ENCODE measurements at places on chromosomes 5 and 9.

DNA sequence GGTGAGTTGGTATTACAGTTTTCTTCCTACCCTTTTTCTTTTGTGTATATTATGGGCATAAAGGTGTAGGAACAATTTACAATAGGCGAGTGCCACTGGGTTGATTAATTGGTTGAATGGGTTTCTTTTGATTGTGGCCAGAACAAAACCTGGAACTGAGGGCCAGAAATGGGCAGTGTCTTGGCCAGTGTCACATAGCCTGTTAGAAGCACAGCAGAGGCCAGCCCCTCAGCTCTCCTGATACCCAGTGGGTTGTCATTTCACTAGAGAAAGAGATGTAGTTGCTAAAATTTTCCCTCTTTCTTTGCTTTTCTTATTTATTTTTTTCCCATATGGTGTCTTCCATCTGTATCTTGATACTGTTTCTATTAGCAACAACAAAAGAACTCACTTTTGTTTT is 38.8 kb upstream of the SEMA6A start:
- DNase-seq: no peak

GRCh38 chr9:36691671-36692070 is 119.0 kb downstream of the MELK start:
- no peak for DNase-seq

- DNase-seq: no peak
Measured at GRCh38 chr9:73548201-73548600, 396.5 kb downstream of the ANXA1 start.

DNA sequence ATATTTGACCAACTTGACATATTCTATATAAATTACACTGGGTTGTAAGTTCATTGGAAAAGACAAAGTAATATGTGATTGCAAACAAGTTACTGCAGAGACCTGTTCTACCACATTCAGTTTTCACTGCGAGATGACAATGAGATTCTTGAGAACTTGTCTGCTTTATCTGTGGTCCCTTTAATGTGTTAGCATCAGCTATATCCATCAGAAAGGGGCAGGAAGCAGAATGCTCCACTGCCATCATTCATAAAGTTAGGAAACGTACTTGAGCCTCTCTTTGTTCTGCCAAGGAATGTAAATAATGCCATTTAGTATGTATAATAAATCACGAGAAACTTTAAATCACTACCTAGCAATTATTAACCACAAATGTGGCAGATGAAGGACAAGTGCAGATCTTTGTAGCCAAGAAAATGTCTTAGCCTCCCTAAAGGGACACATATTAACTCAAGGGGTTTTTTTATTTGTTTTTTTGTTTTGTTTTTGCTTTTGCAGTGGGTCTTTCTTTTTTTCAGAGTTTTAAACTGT is 59.4 kb downstream of the GIN1 start:
- DNase-seq: no peak

DNA sequence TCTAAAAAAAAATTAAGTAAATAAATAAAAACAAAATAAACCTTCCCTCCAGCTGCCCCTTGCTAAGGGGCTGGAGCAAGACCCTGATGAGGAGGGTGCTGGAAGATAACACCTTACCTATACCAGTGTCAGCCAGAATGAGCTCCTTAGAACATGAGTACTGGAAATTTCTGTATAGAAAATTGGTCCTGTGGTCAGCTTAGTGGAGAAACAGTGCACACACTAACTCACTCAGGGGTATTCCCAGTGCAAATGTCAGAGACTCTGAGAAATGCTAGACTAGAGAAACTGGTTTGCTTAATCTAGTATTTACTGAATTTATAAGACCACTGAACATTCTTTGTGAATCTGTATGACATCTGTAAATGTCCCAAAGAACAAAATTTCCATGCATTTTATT is 62.1 kb upstream of the CTXN3 start:
- no peak for DNase-seq

DNA sequence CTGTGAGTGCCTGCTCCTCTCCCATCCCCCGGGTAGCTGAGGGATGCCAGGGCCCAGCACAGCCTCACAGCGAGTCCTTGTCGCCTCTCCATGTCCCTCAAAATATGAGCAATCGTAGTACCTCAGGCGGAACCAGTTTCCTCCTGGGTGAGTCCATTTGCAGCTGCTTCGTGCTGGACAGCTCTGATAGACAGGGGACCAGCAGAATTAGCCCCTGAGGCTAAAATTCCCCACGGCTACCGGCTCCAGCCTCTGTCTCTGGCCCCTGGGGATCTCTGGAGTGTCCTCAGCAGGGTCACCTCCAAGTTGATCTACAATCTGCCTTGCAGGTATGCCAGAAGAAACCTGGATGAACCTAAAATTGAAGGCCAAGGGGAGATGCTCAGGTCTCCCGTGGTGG is 115.8 kb upstream of the FBXL7 start:
- DNase-seq: no peak

DNA sequence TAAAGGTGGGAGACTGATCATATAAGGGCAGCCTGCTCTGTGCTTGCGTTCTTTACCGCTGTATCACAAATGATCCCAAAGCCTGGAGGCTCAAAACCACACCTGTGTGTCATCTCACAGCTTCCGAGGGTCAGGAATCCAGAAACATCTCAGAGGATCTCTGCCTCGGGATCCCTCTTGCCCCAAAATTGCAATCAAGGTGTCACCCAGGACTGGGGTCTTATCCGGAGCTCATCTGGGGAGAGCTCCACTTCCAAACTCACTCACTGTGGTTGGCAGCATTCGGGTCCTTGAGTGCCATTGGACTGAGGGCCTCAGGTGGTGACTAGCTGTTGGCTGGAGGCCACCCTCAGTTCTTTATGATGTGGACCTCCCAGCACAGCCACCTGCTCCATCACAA is 26.7 kb upstream of the FCN2 start:
- no peak for DNase-seq

GRCh38 chr9:95796029-95796428 is 79.5 kb upstream of the ERCC6L2 start:
- no peak for DNase-seq
